ENCODE measurements at places on chromosomes 7 and 10.

DNA sequence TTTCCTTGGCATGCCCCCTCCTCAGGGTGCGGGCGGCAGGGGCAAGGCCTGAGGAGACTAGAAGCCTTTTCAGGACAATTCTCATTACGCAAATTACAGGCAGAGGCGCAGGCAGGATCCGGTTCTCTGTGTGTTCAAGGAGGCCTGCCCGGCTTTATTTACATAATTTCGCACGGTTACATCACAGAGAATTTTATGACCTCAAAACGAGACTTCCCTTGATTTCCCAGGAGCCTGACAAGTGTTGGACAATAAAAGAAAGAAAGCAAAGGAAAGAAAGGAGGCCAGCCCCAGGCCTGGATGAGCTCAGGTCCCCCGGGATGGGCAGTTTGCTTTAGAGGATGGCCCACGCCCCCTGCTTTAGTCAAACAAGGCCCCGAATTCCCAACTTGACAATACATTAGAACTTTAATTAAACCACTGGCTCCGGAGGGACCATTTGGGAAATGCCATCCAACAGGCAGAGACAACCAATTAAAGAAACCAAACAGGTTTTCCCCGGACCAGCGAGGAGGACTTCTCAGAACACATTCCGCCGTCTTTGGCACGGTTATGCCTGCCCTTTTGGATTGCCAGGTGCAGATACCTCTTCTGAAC is 2.9 kb downstream of the MNX1 start:
- no peak for DNase-seq

DNA sequence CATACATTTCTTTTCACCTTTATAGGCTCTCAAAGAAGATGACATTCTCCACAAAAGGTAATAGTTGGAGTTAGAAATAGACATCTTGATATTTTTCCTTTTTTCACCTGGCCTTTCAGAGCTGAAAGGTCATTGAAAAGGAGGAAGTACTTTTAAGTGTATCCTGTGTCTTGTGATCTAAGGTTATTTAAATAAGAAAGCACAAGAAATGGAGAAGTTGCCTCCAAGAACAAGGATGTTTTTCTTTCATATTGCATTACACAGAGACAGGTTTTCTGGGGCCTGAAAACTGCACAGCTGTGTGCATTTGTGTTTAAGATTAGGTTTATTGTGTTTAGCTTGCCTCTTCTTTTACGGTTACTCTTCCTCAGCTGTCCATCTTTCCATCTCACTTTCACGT is 103.4 kb upstream of the SEMA3D start:
- DNase-seq = no peak

GRCh38 chr7:111787741-111788140 is 225.4 kb upstream of the IMMP2L start:
- no peak for DNase-seq

DNA sequence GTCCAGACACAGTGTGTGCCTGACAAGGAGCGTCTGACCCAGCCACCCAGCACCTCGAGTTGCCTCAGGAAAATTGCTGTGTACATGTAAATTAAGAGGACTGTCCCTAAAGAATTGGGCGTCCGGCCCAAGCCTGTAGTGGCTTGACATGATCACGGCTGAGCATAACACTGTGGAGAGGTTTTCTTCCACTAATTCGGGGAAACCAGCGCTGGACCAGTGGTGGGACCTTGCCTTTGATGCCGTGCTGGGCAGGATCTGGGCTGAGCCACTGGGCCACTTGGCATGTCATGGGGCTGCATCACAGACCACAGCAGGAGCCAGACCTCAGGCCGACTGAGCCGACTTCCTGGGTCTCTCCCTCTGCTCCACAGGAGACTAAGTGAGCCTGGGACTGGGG is 282.5 kb downstream of the GLRX3 start:
- DNase-seq = no peak

GRCh38 chr7:66050990-66051448 is 24.6 kb upstream of the ASL start:
- DNase-seq = no peak

All from activated CD4-positive, alpha-beta T cell treated with anti-CD3 and anti-CD28 coated beads, Interleukin-2, amount 50 U/mL, for 4 hours (primary cell).